ENCODE measurements at places on chromosomes 2 and 18.

DNA sequence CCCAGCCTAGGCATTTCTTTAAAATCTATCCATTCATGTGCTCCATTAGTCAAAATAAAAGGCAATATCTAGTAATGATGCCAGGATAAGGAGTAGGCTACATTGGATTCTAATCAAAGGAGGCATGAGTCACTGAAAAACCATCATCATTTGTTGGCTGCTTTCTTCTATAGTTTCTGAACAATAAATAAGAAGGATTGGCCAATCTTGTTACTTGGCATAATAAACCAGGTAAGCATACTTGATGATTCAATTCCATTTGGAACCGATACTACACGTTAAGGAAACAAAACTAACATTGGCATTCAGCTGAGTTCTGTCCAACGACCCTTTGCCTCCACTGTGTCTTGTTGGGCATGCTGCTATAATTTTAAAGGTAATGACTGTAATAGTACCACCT, 27.2 kb downstream of the ATP8B1 start:
- DNase-seq, result no peak

- no peak for DNase-seq
Measured at GRCh38 chr2:104656571-104657163, 197.2 kb upstream of the POU3F3 start.

- no peak for DNase-seq
Measured at GRCh38 chr2:193331676-193332075, 1136.9 kb upstream of the TMEFF2 start.

- no peak for DNase-seq
Measured at GRCh38 chr18:7070466-7070865, 47.1 kb downstream of the LAMA1 start.

- no peak for DNase-seq
Measured at GRCh38 chr2:74401891-74402290, 19.5 kb downstream of the C2orf81 start.

DNA sequence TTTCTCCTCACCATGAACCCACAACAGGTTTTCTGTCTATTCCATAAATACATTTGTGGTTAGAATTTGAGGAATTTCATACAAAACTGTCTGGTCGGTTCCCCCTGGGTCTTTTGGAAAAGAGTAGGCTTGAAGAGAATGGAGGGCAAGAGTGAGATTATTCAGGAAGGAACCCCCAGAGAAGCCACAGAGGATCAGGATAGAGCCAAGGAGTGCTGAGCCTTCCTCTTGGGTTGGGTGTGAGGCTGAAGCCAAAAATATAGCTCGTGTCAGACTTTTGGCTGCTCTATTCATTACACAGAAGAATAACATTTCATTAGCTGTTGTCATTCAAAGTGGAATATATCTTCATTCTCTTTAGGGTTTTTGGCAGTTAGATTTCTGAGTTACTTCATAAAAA, 45.9 kb upstream of the YES1 start:
- DNase-seq, result no peak

- no peak for DNase-seq
Measured at GRCh38 chr2:25844089-25844488, 34.2 kb downstream of the ASXL2 start.

DNA sequence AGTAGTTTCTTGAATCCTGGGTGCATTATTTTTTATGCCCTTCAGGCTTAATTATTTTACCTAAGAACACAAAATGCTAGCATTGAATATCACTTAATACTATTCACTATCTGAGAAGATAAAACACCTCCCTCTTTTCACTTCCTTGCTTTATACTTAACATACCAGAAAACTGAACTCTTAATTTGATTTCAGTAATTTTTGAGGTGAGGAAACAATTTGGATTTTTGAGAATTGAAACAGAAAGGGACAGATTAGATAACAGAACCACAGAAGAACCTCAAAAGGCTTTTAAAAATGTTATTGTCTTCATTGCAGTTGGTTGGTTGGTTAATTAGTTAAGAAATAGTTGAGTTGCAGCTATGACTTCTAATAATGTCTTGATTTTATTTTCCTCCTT, 69.5 kb downstream of the GPD2 start:
- no peak for DNase-seq

DNA sequence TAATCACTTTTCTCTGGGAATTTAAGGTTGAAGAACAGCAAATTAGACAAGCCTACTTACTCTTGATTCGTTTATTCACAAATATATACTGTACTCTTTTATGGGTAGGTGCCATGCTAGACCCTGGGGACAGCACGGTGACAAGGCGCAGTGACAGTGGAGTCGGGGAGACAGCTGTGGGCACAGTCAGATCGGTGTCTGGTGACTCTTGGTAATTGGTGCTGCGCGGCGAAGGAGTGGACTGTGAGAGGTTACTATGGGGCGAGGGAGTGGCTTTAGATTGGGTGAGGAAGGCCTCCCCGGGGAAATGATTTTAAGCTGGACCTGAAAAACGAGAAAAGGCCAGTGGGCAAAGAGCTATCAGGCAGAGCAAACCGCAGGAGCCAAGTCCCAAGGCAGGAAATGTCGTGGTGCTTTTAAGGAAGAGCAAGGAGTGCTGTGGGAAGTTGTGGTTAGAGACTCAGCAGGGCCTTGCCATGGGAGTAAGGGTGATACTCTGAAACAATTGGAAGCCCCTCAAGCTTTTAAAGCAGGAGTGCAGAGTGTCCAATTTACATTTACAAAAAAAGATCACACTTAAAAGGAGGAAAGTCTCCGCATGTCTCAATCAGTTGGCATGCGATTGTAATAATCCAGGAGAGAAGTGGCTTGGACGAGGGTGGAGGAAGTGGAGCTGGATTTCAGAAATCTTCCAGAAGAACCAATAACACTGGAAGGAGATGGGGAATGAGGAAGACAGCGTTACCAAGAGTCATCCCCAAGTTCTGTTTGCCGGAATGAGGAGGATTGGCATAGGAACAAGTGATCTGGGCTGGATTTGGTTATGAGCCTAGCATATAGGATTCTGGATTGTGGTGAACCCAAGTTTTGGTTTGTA, 36.1 kb upstream of the TXNDC2 start:
- peak; percentile 35 for DNase-seq

DNA sequence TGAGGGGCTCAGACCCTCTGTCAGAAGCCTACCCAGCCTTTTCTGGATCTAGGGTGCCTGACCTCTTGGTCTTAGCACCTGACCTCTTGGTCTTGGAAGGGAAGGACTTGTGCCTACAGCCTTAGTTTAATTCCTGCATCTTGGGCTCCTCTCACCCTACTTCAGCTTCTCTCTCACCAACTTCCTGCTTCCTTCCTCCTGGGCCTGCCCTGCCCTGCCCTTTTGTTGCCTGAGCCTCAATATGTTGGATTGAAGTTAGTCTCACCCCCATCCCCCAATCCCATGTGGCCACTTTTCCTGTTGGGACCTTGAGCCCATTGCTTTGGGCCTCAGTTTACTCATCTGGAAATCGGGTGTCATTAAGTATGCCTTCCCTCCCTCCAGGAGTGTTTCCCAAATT, 206.2 kb upstream of the SKOR2 start:
- no peak for DNase-seq

Measured in Calu3 (cell line).